ENCODE measurements at places on chromosomes 5 and 9.

DNA sequence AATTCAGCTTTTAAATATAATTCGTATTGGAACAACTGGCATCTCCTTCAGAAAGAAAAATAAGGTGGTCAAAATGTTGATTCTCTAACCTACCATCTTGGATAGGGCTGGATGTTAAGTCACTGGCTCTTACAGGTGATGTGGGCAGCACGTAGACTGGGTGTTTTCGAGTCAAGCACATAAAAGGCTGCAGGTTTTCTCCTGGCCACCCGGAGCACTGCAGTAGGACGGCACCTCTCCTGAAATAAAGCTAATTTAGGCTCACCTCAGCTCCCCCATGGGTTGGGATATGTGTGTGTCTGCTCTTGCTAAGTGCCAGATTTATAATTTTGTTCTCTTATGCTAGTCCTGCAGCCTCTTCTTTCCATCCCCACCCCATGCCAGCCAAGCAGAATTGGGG is 80.3 kb downstream of the IQGAP2 start:
- no peak for DNase-seq

GRCh38 chr5:62938927-62939326 is 360.3 kb downstream of the LRRC70 start:
- DNase-seq, result no peak

- no peak for DNase-seq
These were observed 72.7 kb downstream of the MRPL36 start for GRCh38 chr5:1726956-1727355.

DNA sequence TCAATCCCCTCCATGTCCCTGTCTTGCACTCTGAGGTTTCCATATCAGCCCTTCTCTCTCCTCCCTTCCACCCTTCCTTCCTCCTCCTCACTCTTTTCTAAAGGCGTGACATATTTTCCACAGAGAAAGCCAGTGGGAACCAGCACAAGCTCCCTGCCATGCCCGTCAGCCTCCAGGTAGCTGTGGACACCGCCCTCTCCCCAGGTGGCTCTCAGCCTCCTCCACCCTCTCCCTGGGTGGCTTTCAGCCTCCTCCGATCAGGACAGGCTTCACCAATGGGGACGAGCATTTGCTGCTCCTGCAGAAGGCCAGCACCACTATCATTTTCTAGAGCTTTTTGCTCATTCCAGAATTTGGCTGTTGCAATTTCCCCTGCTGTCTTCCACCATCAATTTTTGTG is 236.6 kb downstream of the GADD45G start:
- DNase-seq, result no peak

DNA sequence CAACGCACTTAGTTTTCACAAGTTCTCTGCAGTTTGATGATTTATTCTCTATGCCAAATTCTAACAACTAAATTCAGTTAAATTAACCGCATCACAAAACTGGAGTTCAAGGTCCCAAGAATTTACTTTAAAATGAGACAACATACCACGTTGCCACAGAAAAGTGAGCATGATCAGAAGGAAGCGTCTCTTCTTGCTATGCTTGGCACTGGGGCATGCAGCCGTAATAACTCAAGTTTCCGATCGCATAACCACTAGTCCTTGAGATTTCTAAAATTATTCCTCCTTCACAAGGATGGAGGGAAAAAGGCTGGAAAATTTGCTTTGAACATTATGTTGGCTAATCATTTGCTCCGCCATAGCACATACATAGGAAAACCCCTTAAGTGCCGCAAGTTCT is 13.9 kb downstream of the NFIB start:
- DNase-seq, result no peak

GRCh38 chr9:134986957-134987356 is 69.2 kb upstream of the FCN1 start:
- DNase-seq, result no peak

DNA sequence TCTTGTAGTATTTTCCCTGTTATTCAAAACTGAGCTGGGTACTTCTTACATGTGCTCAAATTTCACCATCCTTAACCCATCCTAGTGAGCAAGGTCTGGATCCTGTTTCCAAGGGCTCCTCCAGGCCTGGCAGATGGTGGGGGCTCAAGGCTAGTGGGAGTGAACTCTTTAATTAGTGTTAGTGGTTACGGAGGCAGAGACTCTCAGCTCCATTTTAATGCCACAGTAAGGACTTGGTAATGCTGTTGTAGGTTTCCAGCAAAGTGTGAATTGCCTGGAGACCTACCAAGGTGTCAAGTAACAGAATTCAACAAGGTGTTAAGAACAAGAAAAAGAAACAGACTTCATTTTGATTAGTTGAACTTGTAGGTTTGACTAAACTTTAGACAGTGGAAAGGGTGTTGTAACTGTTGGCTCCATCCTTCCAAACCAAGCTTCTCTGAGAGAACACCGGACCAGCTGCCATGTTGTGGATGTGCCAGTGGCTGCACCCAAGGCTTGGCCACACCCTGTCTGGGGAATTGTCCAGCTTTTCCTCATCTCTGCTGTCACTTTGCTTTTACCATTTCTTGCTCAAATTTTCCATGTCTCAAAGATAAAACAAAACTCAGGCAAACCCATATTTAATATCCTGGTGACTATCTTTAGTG is 98.7 kb downstream of the ADCY2 start:
- DNase-seq, result no peak

GRCh38 chr9:97438666-97439065 is 26.8 kb downstream of the TDRD7 start:
- no peak for DNase-seq

DNA sequence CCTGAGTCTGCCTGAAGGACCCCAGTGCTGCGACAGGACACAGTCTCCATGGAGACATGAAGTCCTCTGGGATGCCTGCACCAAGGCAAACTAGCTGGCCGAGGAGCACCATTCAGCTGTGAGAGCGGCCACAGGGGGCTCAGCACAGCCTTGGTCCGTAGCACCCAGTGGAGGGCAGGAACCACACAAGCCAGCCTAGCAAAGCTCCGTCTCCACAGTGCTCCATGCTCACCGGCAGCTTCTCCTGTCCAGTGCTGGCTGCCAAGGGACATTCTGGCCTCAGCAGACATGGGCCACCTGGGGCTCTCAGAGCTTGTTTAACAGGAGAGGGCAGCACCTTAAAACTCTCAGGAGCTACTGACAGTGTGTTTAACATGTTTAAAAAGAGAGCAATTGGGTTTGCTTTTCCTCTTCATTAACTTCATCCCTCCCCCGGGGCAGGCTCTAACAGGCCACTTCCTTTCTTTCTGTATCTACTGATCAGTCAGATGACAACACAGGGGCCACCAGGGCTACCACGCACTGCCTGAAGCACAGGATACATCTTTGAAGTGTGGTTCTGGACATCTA is 57.0 kb downstream of the SECISBP2 start:
- no peak for DNase-seq

DNA sequence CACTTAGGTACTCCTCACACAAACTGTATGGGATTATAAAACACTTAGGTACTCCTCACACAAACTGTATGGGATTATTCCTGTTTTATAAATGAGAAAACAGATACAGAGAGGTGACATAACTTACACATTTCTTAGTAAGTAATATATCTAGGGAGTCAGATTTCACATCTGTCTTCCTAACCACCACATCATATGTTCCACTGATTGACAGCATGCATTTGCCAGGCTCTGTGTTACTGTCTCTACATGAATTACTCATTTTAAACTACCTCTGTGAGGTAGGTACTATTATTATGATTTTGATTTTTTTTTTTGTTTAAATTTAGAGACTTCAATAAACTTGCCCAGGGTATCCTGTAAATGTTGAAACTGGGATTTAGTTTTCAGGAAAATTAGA is 232.7 kb downstream of the CCDC171 start:
- DNase-seq, result no peak

GRCh38 chr5:4294878-4295277 is 699.2 kb downstream of the IRX1 start:
- peak; percentile 52 for DNase-seq

- DNase-seq, result no peak
These were observed 3.6 kb downstream of the SMC5 start for GRCh38 chr9:70262366-70262765.

GRCh38 chr9:138117101-138117750 is 239.6 kb downstream of the CACNA1B start:
- DNase-seq, result no peak

GRCh38 chr5:96687812-96688453 is 25.8 kb downstream of the CAST start:
- no peak for DNase-seq
